Keratinocyte (primary cell): ENCODE measurements at places on chromosomes 12 and 14.

DNA sequence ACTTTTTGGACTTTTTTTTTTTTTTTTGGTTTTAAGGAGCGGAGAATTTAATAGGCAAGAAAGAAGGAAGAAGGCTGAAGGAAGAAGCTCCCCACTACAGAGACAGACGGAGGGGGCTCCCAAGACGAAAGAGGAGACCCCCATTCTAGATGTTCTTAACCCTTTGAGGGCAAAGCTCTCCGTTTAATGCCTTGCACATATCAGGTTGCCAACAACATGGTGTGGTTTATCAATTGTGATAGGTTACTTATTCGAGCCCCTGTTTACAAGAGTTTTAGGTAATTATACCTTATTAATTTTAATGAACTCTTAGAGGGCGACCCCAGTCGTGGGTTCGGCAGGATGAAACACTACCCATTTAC, 1.2 kb upstream of the FBXO33 start:
- no peak for DNase-seq

DNA sequence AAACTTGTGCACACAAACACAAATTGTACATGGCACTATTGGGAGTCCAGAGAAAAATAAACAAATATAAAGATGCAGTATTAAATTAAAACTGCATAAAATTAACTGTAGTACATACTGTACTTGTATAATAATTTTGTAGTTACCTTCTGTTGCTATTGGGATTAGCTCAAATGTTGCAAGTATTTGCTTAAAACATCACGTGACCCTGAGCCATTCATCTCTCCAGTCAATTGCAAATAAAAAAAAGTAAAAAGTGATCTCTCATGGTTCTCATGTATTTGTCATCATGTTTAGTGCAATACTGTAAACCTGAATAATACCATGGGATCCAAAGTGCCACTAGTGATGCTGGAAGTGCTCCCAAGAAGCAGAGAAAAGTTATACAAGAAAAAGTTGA, 88.1 kb upstream of the NAV3 start:
- no peak for DNase-seq

GRCh38 chr12:48316491-48316890, 34.2 kb downstream of the ZNF641 start:
- no peak for DNase-seq

GRCh38 chr14:52032204-52032801, 36.6 kb downstream of the NID2 start:
- no peak for DNase-seq

GRCh38 chr14:46259536-46259935, 392.0 kb downstream of the RPL10L start:
- DNase-seq, result no peak

DNA sequence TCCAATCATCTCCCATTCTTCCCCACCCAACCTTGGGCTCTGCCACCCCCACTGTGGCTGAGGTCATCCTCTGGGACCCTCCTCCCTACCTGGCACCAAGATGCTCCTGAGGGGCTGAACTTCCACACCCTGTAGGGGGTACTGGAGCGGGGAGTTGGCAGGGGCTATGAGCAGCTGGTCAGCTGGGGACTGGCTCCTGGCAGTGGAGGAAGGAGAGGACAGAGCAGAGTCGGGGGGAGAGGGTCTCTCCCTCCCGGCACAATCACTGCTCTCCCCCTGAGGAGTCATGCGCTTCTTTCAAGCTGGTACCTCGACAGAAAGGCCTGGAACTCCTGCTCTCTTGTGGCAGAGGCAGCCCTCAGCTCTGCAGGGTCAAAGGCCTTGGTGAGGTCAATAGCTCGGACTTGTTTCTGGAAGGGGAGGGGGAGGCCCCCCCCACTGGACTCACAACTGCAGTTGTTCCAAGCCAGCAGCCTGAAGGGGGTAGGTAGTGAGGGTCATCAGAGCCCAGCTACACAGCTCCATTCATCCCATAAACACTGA, 2.0 kb downstream of the B4GALNT1 start:
- DNase-seq, result no peak

DNA sequence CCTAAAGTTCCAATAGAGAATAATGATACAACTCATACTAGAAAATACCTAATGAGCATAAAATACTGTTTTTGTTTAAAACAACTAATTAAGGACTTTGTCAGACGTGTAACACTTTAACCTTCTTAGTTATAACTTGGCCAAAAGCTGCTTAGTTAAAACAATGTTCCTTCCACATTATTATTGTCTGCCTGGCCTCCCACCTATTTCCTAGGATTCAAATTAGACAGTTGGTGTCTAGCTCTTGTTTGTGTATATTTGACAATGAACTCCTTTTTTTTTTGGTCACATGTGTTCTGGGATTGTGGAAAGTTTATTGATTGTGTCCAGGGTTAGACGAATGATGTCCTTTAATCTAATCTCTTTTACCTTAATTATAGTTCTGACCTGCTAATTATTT, 67.6 kb upstream of the PSMA6 start:
- DNase-seq, result no peak

DNA sequence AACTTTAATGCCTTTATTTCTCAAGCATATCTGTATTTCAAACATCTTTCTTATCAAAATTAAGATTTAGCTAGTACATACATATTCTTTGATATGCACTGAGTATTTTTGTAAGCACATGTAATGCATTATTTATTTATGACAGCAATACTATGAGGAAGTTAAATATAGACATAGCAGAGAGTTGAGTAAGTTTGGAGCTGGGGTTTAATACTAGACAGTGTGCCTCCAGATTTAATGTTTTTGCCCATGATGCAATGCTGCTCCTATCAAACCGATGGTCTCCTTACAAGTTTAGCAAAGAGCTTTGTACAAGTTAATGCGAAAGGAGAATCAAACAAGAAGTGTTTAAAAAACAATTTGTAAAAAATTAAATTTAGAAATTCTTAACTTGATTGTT, 826.6 kb upstream of the MGAT4C start:
- DNase-seq, result no peak

DNA sequence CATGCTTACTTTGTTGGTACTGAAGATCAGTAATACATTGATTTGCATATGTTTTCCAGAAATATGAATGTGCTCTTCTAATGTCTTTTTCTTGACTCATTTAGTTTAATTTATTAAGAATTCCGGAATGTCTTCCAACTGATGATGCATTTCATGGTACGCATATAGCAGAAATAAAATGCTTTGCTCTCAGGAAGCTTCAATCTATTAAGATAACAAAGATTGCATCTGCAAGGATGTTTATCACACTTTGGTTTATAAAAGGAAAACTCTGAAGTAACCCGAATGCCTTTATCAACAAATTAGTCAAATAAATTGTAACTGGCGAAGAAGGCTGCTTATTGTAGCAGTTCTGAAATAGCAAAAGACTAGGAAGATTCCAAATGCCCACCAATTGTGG, 166.4 kb upstream of the LMNTD1 start:
- DNase-seq, result no peak

DNA sequence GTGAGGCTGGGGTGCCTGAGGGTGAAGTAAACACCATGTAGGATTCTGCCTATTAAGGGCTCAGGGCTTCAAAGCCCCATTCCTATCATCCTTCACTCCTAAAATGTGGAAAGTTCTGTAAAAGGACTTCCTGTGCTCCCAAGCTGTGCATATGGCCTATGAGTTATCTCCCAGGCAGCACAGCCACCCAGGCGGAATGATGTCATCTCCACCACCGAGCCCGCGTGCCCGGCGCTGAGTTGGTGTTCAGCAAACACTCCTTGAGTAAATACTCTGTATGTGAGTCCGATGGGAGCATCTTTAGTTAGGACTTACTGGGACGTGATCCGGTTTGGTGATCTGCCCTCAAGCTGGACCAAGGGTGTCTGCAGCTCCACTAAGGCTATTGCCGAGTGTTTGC, 437.3 kb downstream of the MED13L start:
- DNase-seq, result no peak

DNA sequence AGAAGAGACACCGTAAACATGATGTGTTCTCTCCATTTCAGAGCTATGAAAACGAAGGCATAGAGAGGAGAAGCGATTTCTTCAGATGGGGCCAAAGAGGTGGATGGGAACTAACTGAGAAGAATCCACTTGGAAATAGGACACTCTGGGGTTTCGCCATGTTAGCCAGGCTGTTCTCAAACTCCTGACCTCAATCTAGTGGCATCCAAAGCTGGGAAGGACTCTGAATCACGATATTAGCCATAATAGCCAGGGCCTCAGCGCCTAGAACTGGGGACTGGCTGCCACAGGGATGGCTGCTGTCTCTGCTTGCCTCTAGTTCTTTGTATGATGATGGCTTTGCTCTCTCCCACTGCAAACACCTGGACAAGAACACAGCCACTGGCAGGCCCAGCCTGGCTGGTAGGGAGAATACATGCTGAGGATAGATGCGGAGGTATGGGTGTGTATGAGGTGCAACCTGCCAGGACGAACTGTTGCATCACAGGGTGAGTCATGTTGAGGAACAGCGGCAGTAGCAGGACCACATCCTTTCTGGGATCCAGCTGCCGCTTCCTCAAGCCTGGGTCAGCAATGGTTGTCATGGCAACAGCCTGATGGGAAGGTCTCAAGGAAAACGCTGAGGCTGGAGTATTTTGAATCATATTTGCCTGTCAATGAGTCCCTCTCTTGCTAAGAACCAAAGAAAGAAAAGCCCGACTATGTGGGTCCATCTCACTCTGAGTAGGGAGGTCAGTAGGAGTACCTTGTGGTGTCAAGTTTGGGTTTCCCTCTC, 31.1 kb downstream of the CCDC177 start:
- DNase-seq, result peak; percentile 85

DNA sequence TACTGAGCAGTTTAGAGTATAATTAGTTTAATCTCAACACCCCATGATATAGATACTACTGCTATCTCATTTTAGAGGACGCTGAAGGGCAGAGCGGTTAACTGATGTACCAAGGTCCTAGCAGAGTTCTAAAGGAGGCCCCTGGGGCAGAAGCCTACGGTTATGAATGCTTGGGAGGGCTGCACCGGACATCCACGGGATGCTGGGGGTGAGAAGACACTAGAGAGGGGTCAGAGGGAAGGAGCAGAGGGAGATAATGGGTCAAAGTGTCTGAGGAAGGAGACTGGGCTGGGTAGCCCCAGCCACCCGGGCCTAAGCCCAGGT, 1.6 kb upstream of the ACTR6 start:
- DNase-seq, result no peak

- no peak for DNase-seq
These were observed 209.7 kb upstream of the BMP4 start for GRCh38 chr14:54166049-54166950.

- no peak for DNase-seq
These were observed 9.3 kb upstream of the FMNL3 start for GRCh38 chr12:49716553-49716952.

DNA sequence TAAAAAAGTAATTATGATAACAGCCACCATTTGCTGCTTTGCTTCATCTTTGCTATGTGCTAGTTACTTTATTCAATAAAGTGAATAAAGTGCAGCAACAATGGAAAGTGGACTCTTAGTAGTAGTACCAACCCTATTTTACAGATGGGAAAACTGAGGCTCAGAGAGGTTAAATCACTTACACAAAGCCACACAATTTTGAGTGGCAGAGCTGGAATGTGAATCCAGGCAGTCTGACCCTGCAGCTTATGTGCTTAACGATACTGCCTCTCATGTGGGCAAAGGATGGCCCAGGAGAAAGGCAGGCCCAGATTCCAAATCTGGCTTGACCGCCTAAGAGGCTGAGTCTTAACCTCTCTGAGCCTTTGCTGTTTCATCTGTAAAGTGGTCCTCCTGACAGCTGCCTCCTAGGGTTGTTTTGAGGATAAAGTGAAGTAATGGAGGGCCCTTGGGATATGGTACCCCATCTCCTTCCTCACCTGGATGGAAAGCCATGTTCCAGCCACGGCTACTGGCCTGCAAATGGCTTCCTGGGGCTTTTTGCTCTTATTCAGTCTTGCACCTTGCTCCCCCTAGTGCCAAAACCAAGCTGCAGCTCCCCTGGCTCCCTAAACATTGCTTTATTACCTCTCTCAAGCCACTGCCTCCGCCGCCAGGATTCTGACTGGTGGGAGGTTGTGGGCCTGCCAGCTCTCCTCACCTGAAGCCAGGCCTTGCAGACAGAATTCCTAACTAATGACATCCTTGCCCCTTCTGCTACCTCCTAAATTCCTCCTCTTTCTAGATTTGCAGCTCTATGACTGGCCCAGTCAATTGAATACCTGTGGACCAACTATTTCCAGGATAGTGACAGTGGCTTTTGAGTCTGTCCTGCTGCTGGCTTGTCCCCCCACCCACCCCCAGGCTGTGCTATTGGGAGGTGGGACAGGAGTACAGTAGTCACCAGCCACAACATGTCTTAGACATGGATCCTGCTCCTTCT, 283.3 kb upstream of the PWP1 start:
- DNase-seq, result peak; percentile 49

GRCh38 chr12:65522956-65523860, 244.7 kb downstream of the MSRB3 start:
- no peak for DNase-seq

- no peak for DNase-seq
These were observed 51.9 kb downstream of the GALNT9 start for GRCh38 chr12:132277374-132277941.

- DNase-seq, result no peak
These were observed 53.3 kb upstream of the ETV6 start for GRCh38 chr12:11596141-11596540.

DNA sequence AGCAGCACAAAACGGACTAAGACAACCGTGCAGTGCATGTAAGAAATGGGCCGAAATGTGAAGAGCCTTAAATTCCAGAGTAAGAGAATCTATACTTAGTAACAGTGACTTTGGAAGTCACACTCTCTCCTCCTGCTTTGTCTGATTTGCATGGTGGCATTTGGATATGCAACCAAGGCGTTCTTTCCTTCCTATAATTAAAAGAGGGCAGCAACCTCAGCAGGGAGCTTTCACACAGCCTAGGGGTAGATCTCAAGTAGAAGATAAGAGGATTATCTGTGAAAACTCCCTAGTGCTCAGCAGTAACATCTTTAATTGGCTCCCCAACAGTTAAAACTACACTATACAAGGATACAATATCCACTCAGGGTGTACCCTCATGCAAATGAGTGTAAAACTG, 16.5 kb downstream of the GMFB start:
- no peak for DNase-seq

DNA sequence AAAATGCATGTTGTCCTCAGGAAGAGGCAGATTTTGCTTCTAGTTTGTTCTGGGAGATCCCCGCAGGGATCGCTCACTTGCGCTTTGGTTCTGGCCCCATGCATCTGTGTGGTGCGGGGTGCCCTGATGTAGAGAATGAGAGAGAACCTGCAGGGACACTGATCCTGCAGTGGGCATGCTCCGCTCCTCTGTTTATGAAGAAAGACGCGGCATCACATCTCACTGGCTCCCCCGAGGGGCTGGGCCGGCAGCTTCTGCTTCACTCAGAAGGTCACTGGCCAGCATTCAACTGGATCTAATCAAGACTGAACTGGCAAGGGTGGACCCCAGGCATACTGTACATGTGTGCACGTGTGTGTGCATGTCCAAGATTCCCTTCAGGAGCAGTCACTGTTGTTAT, 164.2 kb downstream of the CALM1 start:
- DNase-seq, result no peak

GRCh38 chr12:102980350-102980749, 22.9 kb downstream of the ASCL1 start:
- no peak for DNase-seq

- DNase-seq, result peak; percentile 99
These were observed 132.8 kb upstream of the HIF1A start for GRCh38 chr14:61562321-61563161.
